ENCODE measurements at places on chromosomes 16 and 17.

- DNase-seq: no peak
Observed at GRCh38 chr16:67786491-67786890, 19.9 kb downstream of the RANBP10 start.

DNA sequence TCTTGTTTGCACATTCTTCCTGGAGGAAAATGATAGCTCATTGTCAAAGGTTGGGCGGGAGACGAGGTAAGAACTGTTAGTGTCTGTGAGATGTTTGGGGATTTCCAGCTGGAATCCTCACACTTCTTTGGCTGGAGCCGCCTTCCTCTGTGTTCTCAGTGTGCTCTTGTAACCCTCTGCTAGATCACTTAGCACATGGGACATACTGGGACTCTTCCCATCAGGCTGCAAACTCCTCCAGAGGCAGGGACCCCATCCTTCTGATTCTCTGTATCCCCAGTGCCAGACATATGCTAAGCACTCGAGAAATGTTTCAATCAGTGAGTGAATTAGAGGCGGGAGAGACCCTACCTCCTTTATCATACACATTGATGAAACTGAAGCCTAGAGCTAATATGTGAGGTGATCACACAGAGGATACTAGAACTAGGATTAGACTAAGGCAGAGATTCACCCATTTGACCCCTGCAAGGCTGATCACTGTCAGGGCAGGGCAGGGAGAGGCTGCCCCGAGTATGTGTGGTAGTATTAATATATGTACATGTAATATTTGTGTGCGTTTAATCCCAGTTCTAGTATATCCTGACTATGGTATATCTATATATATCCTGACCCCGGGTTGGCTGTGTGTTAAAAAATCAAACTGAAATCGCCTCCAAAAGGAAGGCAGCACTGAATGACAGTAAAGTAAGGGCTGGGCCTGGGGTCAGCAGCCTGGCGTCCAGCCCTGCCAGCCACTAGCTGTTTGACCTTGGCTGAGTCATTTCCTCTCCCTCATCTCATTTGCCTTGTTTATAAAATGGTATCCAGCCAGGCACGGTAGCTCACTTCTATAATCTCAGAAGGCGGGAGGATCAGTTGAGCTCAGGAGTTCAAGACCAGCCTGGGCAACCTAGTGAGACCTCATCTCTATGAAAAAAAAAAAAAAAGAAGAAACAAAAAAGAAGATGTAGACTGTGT, 75.5 kb upstream of the TBX2 start:
- DNase-seq: no peak

GRCh38 chr16:11783319-11784037, 13.6 kb downstream of the ZC3H7A start:
- DNase-seq: peak; percentile 16

DNA sequence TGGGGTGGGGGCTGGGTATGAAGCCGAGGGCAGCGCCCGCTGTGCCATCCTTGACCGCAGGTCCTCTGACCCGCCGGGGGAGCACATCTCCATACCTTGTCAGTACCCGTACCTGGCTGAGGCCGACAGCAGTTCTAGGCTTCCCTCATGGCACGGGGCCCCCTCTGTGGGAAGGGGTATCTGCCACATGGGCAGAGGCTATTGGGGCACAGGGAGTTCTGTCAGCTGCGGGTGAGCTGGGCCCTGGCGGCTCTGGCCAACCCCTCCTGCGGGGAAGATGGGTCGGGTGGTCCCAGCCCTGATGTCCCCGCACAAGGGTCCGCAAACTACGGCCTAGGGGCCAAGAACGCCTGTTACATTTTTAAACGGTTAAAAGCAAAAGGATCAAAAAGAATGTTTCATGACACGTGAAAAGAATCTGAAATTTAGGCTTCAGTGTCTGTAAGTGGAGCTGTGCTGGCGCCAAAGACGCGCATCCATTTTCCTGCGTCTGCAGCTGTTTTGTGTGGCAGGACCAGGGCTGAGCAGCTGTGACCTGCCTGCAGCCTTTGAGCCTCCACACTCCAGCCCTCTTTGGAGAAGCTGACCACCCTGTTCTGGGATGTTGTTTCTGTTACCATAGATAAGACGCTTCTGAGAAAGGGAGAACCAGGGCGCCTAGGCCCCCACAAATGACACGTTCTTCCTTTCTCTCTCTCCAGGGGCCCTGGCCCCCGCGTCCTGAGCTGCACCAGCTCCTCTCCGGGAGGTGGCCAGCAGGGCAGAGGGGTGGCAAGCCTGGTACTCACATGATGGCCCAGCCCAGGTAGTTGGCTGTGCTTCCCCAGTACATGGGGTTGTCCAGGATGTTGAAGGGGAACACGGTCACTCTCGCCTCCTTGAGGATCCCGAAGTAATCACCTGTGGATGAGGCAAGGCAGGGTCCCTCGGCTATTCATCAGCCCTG, 12.7 kb upstream of the RASD1 start:
- DNase-seq: no peak

- no peak for DNase-seq
Observed at GRCh38 chr17:50766222-50767023, 895 bp downstream of the ANKRD40CL start.

DNA sequence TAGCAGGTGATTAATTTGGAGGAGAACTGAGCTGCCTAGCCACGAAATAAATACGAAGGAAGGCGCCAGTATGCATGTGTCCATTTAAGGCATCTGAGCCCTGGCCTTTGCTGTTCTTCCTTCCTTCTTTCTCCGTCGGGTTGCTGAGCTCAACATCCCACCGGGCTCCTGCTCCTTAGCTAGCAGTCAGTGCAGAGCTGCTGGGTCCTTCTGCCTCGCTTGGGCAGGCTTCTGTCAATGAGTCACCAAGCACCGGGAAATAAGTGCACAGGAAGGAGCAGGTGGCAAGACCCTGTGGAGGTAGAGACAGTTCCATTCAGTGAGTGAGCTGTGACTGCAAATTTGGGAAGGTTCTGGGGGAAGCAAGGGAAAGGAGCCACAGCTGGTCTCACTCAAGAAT, 120.7 kb downstream of the CCDC182 start:
- no peak for DNase-seq

DNA sequence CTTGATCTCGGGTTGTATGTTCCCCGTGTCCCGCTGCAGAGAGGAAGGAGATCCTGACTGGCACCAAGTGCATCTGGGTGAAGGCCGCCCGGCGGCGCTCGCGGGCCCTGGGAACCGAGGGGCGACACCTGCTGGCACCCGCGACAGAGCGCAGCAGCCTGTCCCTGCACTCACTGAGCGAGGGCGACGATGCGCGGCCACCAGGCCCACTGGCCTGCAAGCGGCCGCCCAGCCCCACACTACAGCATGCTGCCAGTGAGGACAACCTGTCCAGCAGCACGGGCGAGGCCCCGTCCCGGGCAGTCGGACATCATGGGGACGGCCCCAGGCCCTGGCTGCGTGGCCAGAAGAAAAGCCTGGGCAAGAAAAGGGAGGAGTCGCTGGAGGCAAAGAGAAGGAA, 7.5 kb downstream of the BTBD17 start:
- peak; percentile 19 for DNase-seq

DNA sequence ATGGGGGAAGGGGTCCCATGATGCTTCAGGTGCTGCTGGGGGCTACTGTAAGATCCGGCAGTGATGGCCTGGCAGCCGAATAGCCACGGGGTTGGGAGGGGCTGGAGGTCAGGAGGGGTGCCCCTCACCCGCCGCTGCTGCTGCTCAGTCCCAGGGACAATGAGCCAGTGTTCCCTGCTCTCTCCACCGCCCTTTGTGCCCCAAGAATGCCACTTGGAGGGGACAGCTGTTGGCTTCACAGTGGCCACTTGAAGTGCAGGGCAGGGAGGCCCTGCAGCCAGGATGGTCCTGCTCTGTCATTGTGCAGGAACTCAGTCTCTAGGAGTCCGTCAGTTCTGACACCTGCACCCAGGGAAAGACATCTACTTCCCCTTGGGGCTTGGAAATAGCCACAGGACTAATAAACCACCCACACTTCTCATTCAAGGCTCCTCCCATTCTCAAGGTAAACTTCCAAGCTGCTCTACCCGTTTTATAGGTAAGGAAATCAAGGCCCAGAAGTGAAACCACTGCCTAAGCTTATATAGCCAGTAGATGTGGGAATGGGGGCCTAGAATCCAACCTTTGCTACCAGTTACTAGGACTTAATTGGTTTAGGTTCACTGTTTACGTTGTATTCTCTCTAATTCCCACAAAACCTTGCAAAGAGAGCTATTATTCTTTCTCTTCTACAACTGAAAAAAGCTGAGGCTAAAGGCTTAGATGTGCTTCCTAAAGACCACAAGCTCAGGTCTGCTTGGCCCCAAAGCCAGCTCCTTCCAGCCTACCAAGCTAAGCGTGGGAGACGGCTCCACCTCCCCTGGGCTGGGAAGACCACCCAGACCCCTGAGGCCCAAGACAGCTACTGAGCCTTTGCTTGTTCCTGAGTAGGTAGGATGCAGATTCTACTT, 6.2 kb upstream of the CPSF4L start:
- DNase-seq: no peak

DNA sequence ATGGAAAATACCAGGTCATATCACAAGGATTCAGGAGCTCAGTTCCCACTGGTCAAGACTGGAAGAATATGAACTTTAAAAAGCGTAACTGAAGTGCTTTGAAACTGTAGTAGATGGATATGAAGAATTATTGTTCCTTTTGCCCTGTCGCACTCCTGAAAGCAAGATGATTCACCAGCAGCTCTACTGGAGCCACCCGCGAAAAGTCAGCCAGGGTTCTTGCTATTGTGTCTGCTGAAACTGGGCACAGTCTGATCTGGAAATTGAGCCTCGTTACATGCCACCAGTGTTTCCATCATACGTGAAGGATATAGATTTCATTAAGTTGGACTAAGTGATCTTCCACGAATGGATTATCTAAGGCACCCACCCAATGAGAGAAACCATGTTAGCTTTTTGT, 16.6 kb downstream of the AP2B1 start:
- DNase-seq: no peak

- peak; percentile 52 for DNase-seq
Observed at GRCh38 chr17:78185981-78186691, 716 bp downstream of the TK1 start.

DNA sequence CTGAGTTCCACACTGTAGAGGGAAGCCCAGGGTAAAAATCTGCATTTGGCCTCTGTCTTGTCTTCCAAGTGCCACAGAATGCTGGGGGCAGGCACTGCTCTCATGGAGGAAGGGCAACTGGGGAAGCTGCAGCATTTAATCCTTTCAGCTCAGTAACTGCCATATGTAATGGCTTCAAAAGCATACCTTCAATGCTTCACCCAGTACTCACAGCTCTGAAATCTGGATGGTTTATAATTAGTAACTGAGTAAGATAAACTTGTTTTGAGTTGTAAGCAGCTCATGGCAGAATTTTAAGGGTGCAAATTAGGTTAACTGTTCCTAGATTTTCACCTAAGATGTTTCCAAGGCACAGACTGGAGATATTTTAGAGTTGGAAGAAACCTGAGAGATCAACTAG, 24.5 kb downstream of the PMP22 start:
- no peak for DNase-seq

DNA sequence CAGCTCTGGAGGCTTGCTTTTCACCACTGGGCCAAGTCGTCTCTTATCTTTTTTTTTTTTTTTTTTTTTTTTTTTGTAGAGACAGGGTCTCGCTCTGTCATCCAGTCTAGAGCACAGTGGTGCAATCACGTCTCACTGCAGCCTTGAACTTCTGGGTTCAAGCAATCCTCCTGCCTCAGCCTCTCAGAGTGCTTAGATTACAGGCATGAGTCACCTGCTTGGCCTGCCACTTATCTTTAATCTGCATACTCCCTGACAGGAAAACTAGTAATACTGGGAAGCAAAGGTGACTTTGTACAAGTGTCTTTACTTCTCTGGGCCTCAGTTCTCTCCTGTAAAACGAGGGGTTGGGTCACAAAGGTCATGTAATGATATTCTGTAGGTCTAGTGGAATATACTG, 15.0 kb downstream of the NTN1 start:
- no peak for DNase-seq

DNA sequence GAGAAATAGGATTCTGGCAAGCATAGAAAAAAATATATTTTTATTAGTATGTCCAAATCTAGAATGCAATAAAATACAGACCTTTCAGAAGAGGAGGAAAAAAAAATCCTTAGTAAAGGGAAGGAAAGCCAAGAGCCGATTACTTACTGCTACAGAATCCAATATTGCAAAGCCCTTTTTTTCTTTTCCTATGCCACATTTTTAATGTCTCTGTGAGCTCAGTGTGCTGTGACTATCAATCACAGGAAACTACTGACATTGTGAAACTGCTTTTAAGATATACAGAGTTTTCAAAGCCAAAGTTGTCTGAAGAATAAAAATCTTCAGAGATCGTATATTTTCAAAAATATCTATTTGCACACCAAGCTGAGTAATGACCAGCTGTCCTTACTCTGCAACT, 120.4 kb downstream of the CHD9NB start:
- no peak for DNase-seq

DNA sequence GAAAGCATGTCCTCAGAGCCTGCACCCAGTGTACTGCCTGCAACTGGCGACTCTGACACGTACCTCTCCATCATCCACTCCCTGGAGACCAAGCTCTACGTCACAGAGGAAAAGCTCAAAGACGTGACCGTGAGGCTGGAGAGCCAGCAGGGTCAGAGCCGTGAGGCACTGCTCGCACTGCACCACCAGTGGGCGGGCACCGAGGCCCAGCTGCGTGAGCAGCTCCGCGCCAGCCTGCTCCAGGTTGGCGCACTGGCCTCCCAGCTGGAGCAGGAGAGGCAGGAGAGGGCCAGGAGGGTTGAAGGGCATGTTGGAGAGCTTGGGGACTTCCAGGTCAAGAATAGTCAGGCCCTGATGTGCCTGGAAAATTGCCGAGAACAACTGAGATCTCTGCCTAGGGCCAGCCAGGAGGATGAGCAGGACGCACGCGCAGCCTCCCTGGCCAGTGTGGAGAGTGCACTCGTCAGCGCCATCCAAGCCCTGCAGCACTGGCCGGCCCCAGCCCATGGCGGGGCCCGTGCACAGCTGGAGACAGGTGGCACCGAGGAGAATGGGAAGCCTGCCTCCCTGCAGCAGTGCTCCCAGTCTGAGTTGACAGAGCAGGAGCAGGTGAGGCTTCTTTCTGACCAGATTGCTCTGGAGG, 40.3 kb downstream of the PLD6 start:
- DNase-seq: no peak

GRCh38 chr17:77510133-77510796, 369.5 kb downstream of the SEC14L1 start:
- no peak for DNase-seq

GRCh38 chr16:62638324-62638911, 602.2 kb upstream of the CDH8 start:
- DNase-seq: no peak
